ENCODE measurements at places on chromosomes 7 and 10.

- no peak for DNase-seq
These were observed 212.7 kb downstream of the LRMDA start for GRCh38 chr10:75643944-75644692.

DNA sequence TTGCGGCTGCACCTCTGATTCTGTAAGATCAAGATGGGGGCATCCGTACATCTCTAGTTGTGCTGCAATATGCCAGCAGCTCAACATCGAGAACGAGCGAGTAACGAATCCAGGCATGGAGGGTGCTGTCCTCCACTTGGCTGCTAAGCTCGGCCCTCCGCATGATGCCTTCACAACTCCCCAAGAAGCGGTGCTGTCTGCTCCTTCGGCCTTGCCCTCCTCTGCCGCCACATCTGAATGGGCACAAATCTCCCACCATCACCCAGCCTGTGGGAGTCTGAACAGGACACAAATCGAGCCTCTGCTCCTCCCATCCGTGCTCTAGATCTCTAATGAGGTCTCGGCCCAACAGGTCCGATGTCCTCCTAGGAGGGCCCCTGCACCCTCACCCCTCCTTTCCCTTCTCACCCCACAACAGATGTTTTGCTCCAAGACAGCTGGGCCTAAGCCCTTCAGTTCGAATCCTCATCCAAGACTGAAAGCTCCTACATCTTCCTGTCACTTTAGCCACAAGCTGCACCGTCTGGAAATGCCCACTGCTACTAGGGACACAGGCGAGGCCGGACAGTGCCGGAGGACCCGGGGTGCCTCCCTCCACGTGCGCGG, 86.7 kb downstream of the ZNF33B start:
- DNase-seq = no peak

DNA sequence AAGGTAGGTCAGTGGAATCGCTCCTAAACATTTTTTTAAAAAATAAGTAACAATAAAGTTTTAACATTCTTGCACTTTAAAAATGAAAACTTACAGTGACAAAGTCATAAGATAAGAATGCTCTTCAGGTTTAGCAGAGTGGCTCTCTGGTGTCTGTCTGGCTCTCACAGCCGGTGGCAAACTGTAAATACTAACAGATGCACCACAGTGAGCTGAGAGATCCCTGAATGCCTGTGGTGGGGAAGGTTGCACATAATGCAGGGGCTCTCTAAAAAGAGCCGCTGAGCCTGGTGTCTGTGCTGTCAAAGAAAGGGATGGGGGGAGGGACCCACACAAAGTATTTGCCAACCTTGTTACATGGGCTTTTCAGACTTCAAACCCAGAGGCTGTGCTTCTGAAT, 498.3 kb downstream of the CCSER2 start:
- no peak for DNase-seq

DNA sequence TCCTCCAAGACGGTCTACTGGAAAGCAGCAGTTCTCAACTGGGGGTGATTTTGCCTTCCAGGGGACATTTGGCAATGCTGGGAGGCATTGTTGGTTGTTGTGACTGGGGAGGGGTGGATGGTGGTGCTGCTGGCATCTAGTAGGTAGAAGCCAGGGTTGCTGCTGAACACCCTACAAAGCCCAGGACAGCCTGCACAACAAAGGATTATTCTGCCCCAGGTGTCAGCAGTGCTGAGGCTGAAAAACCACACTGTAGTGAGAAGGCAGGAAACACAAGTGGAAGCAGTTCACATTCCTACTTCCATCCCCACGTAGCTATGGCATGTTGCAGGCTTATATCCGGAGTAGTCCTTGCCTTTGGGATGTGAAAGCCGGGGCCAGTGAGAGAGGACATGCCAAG, 86.9 kb downstream of the AOAH start:
- DNase-seq = no peak

DNA sequence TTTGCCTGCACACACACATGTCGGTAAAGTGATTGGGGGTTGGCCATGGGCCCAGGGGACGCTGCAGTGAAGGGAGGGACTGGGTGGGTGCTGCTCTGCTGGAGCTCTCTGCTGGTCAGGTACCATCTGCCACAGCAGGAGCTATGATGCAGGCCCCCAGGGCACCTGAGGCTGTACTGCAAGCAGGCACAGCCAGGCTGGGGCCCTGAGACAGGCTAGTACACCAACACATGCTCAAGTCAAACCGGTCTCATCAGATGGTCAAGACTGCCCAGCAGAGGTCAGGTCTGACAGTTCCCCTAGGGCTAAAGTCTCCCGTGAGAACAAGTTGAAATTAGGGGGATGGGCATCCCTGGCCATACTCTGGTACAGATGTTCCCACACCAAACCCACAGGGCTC, 118.3 kb upstream of the THSD7A start:
- DNase-seq = no peak

Measured in posterior cingulate gyrus (tissue), 11 donors.